LoVo (cell line): ENCODE measurements at places on chromosomes 16 and 17.

DNA sequence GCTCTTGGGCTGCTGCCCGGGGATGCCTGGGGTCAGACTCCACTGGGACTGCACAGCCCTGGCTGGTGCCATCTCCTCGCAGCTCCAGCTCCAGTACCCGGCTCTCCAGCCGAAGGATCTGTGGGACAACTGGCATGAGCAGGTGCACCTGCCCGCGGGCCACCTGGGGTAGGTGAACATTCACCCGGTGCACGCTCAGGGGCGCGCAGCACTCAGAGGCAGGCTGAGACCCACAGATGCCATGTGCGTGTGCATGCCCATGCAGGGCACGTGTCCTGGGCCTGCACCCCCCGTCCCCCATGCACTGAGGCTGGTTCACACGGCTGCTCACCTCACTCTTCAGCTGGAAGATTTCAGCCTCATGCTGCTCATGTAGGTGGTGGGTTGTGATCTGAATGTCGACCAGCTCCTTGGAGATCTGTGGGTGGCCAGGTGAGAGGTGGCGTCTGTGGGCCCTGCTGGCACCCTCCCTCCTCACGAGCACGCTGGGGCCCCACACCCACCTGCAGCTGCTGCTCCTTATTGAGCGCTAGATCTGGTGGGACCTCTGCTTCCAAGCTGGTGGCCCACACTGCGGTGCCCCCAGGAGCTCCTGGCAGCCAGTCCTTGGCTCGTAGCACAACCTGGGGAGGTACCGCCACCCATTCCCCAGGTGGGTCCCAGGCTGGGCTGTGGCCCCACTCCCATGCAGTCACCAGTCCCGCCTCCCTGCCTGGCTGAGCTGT, 618 bp downstream of the CCDC78 start:
- no peak for DNase-seq

GRCh38 chr16:22031483-22032083, 23.7 kb downstream of the MOSMO start:
- DNase-seq: no peak

DNA sequence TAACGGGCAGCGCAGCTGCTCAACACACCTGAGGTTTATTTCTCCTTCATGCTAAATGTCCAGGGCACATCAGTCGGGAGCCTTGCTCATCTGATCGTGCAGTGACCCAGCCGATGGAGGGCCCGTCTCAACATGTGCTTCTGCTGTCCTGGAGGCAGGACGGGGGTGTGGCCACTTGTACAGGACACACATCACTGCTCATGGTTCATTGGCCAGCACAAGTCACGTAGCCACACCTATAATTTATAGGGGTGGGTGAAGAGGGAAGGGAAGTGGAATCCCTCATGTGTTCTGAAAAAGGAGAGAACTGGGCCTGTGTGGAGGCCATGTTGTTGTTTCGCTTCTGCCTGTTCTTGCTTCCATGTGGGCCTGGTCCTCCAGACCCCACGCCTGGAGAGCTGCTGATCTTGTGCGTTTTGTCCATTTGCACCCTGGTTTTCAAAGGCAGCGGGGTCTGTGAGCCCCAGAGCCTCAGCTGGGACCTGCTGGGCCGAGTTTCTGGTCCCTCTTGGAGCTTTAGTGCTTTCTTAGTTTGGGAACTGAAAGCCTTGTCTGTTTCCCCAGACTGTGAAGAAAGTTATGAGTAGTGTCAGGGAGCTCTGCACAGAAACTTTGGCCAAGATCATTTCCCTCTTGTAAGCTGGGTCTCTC, 60.5 kb downstream of the CMIP start:
- no peak for DNase-seq

DNA sequence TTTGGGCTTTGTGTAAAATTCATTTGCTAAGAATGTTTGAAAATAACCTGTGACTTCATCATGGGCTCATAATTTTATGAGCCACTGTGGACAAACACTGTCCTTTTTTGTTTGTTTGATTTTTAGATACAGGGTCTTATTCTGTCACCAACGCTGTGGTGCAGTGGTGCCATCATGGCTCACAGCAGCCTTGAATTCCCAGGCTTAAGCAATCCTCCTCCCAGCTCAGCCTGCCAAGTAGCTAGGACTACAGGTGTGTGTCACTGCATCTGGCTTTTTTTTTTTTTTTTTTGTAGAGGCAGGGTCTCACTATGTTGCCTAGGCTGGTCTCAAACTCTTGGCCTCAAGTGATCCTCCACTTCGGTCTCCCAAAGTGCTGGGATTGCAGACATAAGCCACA, 8.3 kb downstream of the TEX2 start:
- no peak for DNase-seq

- DNase-seq: no peak
These were observed 237.1 kb downstream of the NTN1 start for GRCh38 chr17:9258115-9259015.
